ENCODE measurements at places on chromosomes 12 and 14.

- DNase-seq, result no peak
Observed at GRCh38 chr14:104211215-104211614, 72.8 kb downstream of the KIF26A start.

DNA sequence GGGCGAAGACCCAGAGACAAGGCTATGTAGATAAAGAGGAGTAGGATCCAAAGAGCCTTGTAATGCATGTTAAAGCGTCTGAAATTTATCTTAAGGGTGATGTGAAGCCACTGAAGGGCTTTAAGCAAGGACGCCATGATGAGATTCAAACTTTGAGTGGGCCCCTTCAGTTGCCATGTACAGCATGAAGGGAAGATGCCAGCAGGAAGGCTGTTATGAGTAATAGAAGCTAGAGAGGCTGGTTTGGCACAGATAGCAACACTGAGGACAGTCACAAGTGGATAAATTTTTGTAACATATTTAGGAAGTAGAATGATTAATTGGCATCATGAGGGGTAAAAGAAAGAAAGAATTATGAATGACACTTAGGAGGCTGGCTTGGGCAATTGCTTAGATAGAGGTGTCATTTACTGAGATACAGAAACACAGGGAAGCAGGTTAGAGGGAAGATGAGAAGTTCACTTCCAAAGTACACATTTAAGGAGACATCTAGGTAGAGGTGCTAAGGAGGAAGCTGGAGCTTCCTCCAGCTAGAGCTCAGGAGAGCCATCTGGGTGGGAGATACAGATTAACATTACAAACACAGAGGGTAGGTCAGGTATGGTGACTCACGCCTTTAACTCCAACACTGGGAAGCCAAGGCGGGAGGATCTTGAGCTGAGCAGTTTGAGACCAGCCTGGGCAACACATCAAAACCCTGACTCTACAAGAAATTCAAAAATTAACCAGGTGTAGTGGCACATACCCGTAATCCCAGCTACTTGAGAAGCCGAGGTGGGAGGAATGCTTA is 13.7 kb downstream of the ATG2B start:
- DNase-seq, result no peak

GRCh38 chr14:78785265-78785664 is 615.1 kb downstream of the NRXN3 start:
- no peak for DNase-seq

DNA sequence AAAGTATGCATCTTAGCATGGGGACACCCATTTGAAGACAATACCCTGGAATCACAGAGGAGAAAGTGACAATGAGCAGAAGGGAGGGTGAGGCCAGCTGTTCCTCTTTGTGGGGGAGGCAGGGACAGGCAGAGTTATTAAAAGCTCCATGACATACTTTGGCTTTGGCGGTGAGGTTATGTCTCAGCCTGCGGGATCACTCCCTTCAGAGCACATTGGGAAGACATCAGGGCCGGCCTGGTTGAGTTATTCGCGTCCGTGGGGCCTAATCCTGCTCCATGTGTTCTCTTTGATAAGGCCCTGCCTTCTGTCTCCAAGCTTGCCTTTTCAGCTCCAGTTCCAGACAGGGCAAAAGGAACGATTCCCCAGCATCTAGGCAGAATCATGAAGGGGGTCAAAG is 98.8 kb upstream of the NTF3 start:
- no peak for DNase-seq

DNA sequence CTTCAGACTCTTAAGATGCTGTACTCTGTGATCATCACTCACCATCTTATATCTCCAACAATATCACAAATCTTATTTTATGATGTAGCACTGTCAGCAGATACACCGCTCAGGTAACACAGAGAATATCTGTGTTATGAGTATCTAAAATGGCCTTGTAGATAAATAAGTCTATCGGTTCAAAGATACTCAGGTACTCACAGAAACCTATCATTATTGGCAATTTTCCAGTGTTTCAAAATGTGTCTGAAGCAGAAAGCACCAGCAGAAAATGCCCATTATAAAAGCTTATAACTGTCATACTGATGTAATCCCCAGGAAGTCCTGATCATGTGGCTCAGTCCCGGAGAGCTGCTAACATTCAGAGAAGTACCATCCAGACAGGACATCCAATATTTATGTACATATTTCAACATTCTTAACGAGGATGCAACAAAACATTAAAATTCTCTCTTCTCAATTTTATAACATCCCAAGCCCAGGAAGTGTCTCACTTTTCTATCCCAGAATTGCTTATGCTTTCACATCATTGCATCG is 190.7 kb upstream of the LMNTD1 start:
- no peak for DNase-seq

All from PC-9 (cell line).